ENCODE measurements at places on chromosomes 2 and 18.

GRCh38 chr2:195533771-195534642, 123.0 kb upstream of the SLC39A10 start:
- DNase-seq = peak; percentile 35

- DNase-seq = peak; percentile 69
Measured at GRCh38 chr18:48951448-48952286, 902 bp upstream of the SMAD7 start.

GRCh38 chr18:1383465-1383864, 478.8 kb downstream of the ADCYAP1 start:
- no peak for DNase-seq

- no peak for DNase-seq
Measured at GRCh38 chr2:61537277-61537949, 743 bp downstream of the XPO1 start.

- no peak for DNase-seq
Measured at GRCh38 chr2:223815186-223815883, 22.0 kb downstream of the AP1S3 start.

GRCh38 chr18:3450012-3450798, at the start of gene TGIF1:
Gene TGIF1 (plus strand): TSS chr18:3450172. CDS start chr18:3450490, 318 bp downstream.
- no peak for DNase-seq

- no peak for DNase-seq
Measured at GRCh38 chr18:26386002-26386401, 159.8 kb downstream of the TAF4B start.

DNA sequence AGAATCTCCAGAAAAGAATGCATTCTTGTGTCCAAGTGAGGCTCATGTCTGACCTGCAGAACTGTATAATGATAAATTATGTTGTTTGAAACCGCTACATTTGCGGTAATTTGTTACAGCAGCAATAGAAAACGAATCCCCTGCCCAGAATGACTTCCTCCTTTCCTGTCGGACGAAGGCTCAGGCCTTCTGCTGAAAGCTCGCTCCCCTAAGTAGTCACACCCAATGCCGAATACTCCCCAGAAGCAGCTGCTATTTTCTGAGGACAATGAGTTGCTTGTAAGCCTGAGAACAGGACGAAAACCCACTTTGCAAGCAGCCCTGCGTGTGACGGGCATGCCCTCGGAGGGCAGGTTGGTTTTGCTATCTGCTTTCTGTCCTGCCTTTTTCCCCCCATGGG, 27.7 kb upstream of the PTPN4 start:
- DNase-seq = no peak

DNA sequence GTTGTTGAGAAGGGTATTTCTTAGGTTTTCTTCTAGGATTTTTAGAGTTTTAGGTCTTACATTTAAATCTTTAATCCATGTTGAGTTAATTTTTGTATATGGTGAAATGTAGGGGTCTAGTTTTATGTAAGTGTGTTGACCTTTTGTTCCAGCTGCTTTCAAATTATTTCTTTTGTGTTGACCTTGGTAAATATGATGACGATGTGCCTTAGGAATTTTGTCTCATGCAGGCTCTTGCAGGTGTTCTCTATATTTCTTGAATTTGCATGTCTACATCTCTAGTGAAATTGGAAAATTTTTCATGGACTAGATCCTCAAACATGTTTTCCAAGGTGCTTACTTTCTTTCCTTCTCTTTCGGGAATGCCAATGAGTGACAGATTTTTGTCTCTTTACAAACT, 1609.3 kb upstream of the ZEB2 start:
- no peak for DNase-seq

DNA sequence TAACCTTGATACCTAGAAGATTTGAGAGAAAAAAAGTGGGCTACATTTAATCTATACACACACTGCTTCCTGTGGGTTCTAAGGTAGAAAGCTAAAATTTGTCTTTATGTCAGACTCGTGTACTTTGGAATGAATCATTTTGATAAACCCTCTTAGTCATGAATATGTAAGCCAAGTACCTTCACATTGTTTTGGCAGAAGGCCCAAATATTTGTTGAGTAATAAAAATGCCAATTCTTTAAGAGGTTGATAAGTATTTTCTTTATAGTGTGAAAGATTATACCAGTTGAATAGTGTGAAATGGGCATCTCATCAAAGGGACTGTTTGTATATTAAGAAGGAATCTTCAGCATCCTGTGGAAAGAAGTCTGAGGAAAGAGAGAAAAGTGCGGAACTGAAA, 1464.7 kb upstream of the ZEB2 start:
- no peak for DNase-seq

DNA sequence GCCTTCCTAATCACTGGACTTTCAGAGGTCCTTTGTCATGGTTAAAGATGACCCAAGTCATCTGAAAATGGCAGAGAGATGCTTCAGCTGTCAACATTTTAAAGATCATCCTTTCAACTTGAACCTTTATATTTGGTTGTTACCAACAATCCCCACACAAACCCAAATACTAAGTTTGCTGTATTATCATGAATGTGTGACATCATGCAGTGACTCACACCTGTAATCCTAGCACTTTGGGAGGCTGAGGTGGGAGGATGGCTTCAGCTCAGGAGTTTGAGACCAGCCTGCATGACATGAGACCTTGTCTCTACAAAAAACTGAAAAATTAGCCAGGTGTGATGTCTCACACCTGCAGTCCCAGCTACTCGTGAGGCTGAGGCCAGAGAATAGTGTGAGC, 55.2 kb upstream of the NRP2 start:
- DNase-seq = no peak

DNA sequence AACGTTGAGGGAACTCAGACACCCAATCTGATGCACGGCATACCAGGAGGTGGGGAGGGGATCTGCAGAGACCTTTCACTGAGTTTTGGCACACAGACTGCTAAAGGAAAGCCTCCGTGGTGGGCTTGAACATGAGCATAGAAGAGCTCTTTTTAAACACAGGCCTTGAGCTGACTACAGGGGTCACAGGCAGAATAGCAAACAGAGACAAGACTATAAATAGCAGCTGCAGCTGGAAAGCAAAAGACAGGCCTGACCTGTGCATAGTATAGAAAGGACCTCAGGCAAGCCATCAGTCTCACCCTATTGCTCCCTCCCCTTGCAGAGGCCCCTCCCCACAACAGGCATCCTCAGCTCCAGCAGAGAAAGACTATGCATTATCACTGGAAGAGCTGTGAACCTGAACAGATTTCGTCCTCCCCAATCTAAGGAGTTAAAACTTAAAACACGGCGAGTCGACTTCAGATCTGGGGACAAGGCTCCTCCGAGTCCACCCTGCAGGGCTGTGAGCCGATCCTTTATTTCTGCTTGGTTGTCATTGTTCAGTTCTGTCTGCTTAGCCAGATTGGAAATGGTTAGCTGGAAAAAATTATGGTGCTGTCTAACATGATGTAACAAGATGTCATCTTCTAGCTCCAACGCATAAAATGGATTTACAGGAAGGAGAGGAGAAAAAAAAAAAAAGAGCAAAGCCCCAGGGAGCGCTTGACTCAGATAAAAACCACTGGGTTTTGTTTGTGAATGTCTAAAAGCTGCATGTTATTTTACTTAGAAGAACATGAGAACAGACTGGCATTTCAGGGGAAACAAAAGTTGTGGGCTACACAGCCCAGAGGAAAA, 25.2 kb upstream of the LCLAT1 start:
- no peak for DNase-seq

DNA sequence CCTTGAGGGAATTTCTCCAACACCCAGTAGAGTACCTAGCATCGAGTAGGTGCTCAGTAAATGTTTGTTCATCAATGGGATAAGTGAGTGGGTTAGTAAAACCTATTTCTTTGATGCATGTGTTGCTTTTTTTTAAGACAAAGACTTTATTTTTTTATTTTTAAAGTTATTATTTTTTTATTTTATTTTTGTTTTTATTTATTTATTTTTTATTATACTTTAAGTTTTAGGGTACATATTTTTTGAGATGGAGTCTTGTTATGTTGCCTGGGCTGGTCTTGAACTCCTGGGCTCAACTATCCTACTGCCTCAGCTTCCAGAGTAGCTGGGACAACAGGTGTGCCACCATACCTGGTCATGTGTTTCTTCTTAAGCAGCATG, 20.8 kb downstream of the PLEK start:
- no peak for DNase-seq

DNA sequence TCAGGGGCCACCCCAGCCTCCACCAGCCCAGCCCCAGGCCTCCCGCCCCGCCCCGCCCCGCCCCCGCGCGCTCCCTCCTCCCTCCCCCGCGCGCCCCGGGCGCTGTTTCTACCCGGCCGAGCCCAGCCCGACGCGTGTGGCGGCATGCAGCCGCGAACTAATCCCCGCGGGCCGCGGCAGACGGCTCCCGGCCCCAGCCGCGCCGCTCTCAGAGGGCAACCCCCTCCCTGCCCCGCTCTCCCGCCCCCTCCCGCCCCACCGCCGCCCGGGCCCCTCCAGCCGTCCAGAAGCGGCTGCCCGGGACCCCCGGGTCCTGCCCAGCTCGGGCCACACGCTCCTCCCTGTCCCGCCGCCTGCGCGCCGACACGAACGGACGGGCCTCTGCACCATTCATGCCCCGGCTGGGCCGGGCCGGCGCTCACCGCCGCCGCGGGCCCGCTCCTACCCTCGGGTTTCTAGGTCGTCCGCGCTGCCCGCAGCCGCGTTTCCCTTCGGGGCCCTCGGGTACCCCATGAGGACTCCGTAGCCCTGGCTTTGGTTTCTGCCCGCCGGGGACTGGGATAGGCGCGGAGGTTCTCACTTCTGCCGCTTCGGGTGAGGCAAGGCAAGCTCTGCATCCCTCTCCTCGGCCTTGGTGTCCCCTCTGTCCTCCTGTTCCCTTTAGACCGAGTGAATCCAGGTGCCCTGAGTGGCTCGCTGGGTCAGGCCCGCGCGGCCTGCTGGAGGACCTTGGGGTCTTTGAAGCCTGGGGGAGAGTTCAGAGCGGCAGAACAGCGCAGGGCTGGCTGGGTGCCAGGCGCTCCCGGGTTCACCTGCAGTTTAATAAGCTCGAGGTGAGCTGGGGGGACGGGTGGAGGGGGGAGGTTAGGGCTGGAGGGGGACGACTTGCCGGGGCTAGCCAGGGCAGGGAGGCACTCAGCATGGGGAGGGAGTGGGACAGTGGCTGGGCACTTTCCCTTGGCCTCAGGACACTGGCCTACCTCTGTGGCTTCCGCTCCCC, 3.1 kb downstream of the WNT10A start:
- no peak for DNase-seq

DNA sequence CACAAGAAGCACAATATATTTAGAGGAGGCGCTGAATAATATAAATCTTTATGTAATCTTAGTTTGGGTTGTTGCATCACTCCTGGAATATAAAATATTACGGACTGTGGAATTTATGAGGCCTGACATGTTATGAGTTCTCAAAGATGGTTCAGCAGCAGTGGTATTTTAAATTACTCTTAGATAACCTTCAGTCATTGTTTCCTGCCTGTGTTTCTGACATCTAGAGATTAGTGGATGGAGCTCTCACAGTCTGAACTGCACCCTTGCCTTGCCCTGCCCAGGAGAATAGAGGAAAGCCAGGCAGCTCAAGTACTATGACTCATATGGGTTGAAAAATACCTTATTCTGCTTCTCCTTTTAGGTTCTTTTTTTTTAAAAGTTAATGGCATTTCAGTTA, 70.0 kb downstream of the ACSL3 start:
- DNase-seq = no peak

DNA sequence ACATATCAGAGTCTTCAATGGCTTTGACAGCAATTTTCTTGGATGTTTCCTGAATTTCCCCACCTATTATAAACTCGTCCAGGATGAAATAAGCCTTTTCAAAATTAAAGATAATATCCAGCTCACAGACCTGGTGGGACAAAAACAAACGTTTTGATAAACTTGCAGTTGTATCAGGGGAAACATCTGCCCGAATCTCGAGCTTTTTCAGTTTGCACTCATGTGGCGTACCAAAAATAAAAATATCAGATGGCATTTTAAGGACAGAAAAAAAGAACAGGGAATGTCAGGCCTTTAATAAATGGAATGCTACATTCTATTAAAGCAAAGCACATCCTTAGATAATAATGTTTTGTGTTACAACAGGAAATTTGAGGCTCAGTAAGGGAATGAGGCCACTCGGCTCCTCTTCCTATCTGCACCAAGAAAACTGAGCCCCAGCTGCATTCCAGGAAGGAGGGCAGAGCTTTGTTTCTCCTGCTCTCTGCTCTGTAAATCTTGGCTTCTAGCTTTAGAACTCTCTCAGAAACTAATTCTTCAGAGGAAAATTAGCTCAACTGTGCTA, 72.1 kb downstream of the AP1S3 start:
- DNase-seq = no peak

DNA sequence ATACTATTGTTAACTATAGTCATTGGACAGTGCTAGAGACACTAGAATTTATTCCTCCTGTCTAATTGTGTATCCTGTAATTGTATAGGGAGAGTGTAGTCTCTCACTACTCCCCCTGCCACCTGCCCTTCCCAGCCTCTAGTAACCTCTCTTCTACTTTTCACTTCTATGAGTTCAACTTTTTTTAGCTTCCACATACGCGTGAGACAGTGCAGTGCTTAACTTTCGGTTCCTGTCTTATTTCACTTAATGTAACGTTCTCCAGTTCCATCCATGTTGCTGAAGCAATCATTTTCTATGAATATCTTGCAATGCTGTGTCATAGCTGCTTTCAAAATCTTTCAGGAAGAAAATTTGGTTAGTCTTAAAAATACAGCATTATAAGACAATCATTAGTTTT, 22.8 kb upstream of the RUFY4 start:
- DNase-seq = peak; percentile 74

DNA sequence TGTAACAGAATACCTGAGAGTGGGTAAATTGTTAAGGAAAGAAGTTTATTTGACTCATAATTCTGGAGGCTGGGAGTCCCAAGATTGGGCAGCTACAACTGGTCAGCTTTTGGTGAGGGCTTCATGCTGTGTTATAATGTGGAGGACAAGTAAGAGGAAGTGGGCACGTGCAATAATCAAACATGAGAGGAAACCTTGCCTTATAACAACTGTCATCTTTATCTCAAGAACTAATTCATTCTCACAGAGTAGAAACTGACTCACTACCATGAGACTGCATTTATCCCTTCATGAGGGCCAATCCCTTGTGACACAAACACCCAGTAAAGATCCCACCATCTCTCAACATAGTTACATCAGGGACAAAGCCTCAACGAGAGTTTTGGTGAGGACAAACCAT, 318.1 kb upstream of the NT5C1B start:
- DNase-seq = no peak

GRCh38 chr2:135931776-135932443, 53.5 kb downstream of the DARS1 start:
- DNase-seq = peak; percentile 92

All from AML-193 (cell line).